ENCODE measurements at places on chromosomes 5 and 9.

GRCh38 chr5:95087816-95088317, 197.0 kb downstream of the MCTP1 start:
- DNase-seq, result no peak

DNA sequence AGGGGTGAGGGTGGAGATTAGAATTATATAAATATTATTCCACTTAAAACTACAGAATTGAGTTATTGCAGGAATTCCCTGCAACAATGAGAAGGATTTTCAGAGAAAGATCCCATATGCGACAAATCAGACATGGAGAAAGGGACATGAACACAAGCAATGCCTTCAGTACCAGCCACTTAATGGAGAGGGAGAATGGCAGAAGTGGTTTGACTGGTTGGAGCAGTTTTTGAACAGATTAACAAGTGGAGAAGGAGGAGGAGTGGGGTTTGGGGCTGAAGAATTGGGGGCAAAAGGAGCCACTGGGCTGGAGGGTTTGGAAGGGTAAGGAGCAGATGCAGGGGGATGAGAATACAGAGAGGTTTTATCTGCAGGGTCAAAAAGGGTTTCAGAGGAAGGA, 620.9 kb upstream of the PTPRD start:
- DNase-seq, result no peak

- no peak for DNase-seq
Observed at GRCh38 chr9:135516132-135516860, 4.9 kb upstream of the LCN1 start.

DNA sequence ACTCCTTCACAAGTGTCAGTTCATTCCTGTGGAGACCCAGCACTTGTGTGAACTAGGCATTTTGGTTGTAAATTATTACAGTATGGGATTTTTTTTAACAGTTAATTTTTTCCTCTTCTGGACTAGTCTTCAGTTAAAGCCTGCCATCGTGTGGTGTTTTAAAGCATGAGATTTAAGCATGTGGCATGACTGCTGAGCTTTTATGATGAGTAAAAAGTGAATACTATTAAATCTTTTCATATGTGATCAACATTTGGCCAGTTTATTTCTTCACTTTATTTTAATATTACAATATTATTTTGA, 25.0 kb downstream of the LMNB1 start:
- no peak for DNase-seq

DNA sequence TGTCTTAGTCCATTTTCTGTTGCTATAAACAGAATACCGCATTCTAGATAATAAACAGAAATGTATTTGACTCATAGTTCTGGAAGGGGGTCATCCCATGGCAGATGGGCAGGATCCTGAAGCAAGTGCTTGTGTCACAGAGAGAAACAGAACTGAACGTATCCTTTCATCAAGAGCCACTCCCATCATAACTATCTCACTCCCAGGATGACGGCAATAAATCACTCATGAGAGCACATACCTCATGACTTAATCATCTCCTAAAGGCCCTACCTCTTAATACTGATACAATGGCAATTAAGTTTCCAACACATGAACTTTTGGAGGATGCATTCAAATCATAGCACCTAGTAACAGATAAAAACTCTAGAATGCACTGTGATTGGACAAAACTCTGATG, 142.9 kb downstream of the CAMK4 start:
- no peak for DNase-seq

DNA sequence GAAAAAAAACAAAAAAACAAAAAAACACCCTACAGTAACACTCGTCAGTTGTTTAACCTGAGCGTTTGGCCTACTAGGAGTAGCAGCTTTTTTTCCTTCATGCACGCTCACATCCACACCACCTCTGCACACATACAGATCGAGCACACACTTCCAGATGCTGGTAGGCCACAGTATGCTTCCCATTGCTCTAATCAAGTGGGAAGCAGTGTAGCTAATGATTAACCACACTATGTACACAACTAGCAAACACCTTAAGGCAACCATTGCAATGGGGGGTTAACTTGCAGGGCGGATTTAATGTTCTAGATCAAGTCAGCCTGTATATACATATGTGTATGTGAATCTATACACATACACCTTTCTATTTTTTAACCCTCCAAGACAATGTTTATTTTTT, 65.5 kb upstream of the GLRX start:
- DNase-seq, result no peak

DNA sequence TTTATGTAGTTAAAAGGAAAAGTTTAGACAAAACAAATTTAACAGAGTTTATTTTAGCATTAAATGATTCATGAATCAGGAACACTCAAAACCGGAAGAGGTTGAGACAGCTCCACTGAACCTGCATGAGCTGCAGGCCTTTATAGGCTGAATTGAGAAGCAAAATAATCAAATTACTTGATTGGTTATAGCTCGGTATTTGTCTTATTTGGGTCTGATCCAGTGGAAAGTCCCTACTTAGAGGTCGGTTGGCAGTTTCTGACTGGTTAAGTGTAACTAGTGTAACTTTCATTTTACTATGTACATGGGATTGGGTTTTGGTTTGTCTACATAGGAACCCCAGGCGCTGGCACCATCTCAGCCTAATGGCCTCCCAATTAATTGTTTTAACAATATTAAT, 74.1 kb upstream of the PIK3R1 start:
- DNase-seq, result no peak
